ENCODE measurements at places on chromosomes 11 and 22. TPM values are rescaled to one million over a fixed set of nuclear protein-coding genes. Genes with fewer than 3 reads are reported as not detected.

DNA sequence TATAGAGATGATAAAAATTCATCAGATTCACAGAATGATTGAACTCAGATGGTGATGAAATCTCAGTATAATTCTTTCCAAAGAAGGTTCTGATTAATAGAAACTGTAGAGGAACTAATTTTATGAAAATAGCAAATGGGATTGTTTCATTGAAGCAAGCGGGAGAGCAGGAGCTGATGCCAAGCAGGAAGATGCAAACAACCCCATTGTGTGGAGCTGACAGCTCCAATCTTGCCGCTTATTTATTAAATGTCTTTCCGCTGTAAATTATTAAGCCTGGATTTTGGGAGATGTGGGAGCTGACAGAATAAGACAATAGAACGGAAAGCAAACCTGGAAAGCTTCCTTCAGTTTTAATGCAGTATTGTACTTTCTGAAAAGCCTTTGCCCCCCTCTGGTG is 6.0 kb upstream of the TMEM218 start:
- no peak for DNase-seq
- no peaks in the 10 kb centered on the region for H3K4me1 ChIP-seq
- H3K4me3 ChIP-seq = no peak overlapping the region
- no peak overlapping the region for H3K27ac ChIP-seq

DNA sequence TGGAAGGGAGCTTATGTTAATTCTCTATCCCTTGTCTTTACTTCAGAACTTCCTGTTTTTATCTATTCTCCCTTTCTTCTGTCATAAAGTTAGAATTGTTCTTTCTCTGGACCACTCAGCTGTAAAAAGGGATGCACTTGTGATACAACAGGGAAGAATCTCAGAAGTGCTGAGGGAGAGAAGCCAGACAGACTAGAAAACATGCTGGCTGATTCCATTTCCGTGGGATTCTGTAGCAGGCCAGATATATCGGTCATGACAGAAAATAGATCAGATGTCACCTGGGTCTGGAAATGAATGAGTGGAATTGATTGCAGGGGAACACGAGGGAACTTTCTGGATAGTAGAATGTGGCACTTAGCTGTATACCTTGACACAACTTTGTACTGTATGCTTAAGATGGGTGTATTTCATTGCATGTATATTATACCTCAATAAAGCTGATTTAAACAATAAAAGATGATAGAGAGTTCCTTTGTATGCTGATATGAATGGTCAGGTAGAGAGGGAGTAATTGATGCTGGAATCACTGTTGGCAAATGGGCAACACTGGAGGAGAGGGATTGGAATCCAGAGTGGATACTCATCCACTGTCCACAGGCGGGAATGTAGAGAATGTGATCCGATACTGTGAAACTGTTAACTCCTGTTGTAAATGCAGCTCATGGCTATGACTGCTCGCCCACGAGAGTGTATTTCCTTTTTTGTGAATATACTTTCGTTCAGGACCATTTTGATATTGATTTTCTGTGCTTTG is 59.6 kb downstream of the ATXN10 start:
- no peaks in the 10 kb centered on the region for H3K27me3 ChIP-seq
- H3K4me1 ChIP-seq = peaks cover 38% of the 10 kb centered on the region
- peaks cover 31% of the 10 kb centered on the region for H3K36me3 ChIP-seq

Gene MRGPRD
- not detected for total RNA-seq

GRCh38 chr11:116283300-116283699 is 489.5 kb downstream of the BUD13 start:
- H3K4me1 ChIP-seq = no peaks in the 10 kb centered on the region
- no peak for DNase-seq
- peaks cover 29% of the 10 kb centered on the region for H3K27me3 ChIP-seq
- H3K27ac ChIP-seq = no peak overlapping the region
- H3K36me3 ChIP-seq = no peaks in the 10 kb centered on the region

GRCh38 chr11:119584193-119585042 is 144.6 kb downstream of the NECTIN1 start:
- H3K4me1 ChIP-seq = peaks cover 3% of the 10 kb centered on the region
- H3K27ac ChIP-seq = peak overlapping the region; percentile 36
- peaks cover 15% of the 10 kb centered on the region for H3K36me3 ChIP-seq
- H3K4me3 ChIP-seq = peak overlapping the region; percentile 70
- H3K27me3 ChIP-seq = no peaks in the 10 kb centered on the region

DNA sequence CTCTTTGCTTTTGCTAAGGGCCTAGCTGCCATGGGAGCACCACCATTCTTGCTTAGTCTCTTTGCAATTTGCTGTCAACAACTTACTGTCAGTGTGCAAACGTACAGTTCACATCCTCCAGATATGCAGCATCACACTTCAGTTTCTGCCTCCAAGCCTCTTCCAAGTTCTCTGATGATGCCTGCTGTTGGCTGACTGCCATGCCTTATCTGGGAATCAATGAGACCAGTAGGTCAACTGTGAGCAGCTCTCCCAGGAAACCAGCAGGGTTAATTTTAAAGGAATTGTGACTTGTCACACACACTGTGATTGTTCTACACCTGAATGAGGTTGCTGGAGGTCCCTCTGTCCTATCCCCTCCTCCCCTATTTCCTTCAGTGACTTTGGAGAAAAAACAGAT is 56.0 kb downstream of the COPB1 start:
- DNase-seq = peak; percentile 59
- H3K36me3 ChIP-seq = no peaks in the 10 kb centered on the region
